ENCODE measurements at places on chromosomes 1 and 21.

- DNase-seq: no peak
These were observed 652.5 kb downstream of the AMY1C start for GRCh38 chr1:104402178-104402577.

DNA sequence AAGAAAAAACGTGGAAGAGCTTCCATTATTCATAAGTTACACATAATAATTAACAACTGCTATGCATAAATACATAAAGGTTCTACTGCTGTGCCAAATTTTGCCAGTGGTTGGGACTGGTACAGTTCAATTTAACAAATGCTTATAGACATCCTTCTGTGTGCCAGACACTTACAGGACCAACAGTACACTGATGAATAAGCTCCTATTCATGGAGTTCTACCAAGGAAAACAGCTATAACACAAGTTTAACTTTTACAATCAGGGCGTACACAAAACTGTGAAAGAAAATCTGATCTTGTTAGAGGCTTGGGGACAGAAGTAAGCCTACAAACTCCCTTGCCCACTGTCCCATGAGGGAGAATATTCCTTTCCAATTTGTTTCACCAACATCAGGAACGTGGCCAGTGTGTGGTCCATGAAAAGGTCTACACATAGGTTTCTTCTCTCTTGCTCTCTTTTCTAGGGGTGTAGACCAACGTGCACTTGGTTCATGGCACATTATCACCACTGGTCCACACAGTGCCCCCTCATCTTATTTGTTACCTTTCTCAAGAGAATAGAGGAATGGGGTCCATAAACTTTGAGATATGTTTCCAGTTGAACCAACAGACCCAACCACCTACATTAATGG lies 10.1 kb downstream of the NRIP1 start:
- no peak for DNase-seq

DNA sequence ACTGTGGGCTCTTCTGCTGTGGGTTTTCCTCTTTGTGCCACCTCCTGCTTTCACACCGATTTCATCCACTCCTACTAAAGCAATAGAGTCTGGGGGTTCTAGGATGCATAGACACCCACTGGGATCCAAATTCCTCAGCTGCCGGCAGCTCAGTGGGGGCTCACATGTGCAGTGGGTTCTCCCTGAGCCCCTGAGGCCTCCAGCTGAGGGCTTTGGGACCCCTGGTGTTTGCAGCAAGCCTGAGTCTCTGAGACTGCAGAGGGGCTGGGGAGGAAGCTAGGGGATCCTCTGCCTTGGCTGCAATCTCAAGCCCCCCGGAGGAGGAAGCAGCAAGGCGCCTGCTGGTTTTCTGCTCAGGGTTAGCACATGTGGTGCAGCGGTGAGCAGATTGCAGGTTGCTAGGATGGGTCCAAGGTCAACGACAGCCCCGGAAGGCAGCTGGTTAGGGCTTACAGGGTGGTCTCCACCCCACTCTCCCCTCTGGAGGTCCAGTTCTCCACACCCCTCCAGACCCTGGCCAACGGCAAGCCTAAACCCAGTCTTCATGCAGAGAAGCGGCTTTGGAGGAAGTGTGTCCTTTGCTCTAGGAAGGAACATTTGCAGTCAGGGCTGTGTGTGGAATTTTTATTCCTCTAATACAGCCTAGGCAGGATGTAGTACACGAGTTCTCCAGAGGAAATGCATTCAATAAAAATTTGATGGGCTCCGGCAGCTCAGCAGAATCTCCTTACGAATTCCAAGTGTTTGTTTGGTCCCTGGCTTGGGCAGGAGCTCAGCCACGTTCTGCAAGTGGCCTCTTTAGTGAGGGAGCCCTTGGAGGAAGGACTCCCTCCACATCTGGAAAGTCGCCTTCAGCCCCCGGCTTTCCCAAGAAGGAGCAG lies 269.1 kb upstream of the VAMP3 start:
- DNase-seq: no peak

GRCh38 chr1:30728340-30728739 lies 5.0 kb upstream of the MATN1 start:
- DNase-seq: no peak

DNA sequence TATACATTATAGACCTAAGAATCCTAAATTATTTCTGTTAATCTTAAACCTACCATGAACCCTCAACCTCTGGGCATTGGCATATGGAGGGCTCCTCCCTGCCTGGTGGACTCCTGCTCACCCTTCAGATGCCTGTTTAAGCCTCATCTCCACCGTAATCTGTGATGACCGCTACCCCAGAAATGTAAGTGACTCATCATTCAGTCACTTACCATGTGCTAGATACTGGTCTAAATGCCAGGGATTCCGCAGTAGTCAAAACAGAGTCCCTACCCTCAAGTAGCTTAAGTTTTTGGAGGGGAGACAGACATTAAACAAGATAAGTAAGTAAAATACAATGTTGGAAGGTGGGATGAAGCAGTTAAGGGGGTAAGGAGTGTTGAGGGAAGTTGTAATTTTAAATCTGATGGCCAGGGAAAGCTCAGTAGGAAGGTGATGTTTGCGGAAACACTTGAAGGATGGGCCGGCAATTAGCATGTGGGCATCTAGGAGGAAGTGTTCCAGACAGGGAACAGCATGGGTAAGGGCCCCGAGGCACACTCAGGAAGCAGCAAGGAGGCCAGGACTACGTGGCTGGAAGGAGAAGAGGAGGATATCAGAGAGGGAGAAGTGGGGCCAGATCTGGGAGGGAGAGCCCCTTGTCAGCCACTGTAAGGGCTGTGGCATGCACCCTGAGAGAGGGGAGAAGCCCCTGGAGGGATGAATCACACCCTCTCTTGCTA lies 141.7 kb upstream of the HOOK1 start:
- no peak for DNase-seq

DNA sequence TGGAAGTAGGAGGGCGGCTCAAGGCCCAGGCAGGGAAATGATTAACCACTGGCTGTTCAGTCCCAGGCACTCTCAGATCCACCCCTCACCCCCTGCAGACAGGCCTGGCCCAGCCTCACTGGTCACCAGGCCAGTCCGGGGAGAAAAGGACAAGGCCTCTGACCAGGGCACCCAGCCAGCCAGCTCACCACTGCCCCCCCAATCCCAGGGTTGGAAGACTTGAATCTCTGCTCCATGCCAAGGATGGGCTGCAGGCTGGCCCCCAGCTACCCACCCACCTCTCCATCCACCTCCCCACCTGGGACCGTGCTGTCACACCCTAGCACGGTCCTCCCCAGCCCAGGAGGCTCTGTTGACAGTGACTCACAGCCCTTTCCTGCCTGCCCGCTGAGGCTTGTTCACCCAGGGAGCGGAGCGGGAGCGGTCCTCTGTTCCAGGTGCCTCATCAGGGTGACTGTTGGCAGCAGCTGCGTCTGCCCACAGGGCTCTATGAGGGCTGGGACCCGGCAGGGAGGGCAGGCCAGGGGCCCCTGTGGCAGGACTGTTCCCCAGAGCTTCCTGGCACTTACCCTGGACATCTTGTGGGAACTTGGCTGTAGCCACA lies 2.2 kb downstream of the LAD1 start:
- no peak for DNase-seq

GRCh38 chr1:155709391-155709790 lies 20.5 kb downstream of the DAP3 start:
- no peak for DNase-seq

GRCh38 chr1:38296047-38296446 lies 249.5 kb upstream of the POU3F1 start:
- no peak for DNase-seq

GRCh38 chr1:41626616-41627375 lies 142.3 kb upstream of the EDN2 start:
- no peak for DNase-seq

DNA sequence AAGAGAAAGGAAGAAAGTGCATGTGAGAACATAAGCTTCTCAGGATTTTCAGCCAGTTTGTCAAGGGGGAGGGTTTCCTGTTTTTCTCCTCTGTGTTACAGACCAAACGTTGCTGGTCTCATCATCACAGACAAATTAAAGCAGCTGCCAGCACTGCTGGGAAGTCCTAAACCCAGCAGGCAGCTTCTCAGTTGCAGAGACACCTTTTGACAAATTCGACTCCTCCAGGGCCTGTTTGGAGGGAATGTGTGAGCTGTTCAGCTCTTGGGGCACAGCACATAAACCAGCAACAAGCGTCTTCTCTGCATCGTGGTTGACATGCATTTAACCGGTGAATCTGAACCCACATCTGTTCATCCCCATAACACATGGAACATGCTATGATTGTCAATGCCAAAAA lies 454.6 kb upstream of the RUNX1 start:
- no peak for DNase-seq

DNA sequence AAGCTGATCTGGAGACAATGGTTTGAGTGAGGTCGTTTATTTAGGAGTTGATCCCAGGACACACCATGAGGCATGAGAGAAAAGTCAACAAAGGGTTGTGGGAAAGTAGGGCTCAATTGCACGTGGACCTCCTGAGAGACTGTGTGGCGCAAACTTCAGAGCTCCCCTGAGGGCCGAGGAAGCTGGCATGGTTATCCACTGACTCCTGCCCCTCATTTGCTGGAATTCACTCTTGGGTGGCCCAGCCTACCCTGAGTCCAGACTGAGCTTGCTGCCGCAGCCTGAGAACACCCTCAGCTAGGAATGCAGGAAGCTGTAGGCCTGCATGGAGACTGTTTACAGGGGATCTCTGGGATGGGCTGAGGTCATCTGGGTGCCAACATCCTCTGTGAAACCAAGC lies 301.0 kb downstream of the RWDD3 start:
- no peak for DNase-seq

DNA sequence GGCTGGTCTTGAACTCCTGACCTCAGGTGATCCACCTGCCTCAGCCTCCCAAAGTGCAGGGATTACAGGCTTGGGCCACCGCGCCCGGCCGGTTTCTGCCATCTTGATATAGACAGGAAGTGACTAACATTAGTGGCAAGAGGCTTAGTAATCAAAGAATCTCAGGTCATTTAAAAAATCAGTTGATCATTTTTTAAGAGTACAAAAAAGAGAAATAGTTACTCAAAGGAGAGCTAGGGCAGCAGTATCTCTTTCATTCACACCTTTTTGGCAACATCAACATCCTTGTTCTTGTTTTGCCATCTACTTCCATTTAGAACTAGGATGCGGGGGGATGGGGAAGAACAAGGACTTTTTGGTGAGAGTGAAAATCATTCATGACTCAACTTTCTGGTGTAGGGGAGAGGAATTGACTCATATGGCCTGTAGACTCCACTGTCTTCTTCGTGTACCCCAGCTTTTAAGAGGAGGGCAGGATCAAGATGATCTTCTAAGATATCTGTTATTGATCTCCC lies 8.8 kb downstream of the FCRLB start:
- no peak for DNase-seq

DNA sequence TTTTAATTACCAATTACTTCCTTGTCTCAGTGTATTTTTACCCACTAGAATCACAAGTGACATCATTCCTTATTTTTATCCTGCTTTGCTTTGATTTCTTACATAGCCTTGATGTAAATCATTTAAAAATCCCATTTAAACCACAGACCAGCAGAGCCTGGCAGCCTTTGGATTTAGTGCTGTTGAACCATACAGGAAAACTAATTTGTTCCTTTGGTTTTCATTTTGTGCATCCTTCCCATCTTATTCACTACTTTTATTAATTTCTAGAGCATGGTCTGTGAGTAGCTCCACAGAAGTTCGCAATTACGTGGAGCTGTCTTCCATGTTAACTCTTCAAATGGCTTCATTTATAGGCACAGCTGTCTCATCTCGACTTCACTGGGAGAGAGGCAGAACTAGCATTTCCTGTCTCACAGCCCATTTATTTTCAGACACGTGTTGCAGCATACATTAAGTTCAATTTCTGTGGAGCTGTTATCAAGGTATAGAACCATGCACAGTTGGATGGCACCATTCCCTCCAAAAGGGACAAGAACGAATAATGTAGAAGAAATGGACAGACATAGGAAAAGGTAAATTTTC lies 235.3 kb downstream of the MRPL39 start:
- no peak for DNase-seq

- DNase-seq: no peak
These were observed 19.2 kb downstream of the ELAPOR1 start for GRCh38 chr1:109133002-109133706.
